ENCODE measurements at places on chromosomes 5 and 9. TPM values are rescaled to one million over a fixed set of nuclear protein-coding genes. Genes with fewer than 3 reads are reported as not detected.

Gene ZNF483
- total RNA-seq = 2.5 TPM

Gene GFI1B
- total RNA-seq = not detected

Gene SHISAL2B
- total RNA-seq = not detected

Gene PGM5
- total RNA-seq = 1.8 TPM
